ENCODE measurements at places on chromosomes 2 and 18.

- no peak for DNase-seq
These were observed 17.9 kb downstream of the PLEKHA3 start for GRCh38 chr2:178498137-178498536.

DNA sequence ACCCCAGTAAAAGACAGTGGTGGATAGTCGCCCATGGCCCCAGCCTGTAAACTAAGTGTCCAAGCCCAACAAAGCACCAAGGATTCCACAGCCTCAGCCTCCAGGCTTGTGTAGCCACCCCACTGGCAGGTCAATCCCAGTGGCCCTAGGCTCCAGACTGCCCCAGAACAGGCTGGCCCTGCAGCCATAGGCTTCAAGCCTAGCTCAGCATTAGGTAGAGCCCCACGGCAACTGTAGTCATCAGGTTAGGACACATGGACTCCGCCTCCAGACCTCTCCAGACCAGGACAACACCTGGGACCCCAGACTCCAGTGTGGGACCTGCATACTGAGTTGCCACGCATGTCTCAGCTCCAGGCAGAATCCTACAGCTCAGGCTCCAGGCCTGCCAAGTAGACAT is 1590.6 kb upstream of the DDX18 start:
- DNase-seq, result no peak

GRCh38 chr2:26786207-26787028 is 562 bp downstream of the CENPA start:
- DNase-seq, result no peak

DNA sequence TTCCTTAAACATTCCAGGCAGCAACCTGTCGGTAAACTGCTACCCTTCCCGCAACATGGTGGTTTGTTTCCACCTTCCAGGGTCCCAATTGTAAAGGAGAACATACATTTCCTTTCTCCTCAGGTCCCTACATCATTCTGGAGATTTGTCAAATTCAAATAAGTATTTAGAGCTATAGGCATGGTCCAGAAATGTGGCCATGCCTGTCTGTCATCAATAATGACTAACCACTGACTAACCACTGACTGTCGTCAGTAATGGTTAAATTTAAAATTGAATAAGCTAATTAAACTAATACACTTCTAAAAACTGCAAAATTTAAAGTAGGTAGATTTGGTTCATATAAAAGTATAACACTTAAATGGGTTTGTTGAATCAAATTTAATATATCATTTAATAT is 984.0 kb upstream of the SLC39A10 start:
- DNase-seq, result no peak

DNA sequence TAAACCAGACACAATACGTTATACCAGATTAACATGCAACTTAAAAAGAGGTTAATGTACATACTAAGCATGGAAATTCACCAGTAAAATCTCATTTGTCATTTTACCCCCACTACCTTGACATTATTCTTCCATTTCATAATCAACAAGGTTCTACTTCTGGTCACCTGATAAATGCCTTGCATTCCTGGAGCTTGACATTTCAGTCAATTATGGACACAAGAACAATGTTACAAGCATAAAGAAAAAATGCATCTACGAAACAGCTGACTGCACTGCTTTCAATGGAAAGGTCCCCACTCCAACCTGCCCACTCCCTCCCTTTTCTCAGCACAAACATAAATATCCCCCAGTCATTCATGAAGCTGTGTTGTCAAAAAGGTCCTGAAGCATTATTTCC is 31.4 kb downstream of the ARL5A start:
- no peak for DNase-seq

DNA sequence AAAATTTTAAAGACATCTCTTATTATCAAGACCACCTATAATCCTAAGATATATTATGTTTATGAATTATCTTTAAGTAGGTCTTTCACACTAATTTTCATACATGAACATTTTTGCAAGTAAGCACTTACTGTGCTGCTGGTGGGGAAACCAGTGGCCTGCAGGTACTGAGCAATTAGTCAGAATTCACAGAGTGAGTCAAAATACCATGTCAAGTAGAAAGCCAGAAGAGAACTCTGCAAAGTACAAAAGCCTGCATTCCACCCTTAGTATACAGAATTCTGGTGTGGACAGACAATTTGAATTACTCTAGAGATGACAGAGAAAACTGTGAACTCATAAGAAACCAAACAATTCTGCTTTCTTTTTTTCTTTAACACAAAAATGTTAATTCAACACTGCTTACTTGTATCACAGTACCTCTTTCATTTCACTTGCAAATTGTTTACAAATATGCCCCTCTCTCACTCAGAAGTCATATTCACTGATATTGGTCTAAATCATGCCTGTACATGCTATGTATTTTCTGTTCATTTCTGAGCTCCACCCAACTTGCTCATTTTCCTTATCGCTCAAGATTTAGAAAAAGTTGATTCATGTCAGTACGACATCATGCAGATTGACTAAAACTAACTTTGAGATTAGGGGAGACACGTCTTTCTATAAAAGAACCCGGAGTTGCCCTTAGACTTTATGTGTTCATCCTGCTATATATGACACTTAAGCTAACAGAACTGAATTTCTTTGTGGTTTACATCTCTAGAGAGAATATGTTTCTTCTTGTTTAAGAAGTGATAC is 182.9 kb downstream of the IKZF2 start:
- DNase-seq, result no peak

GRCh38 chr2:221254299-221254698 is 317.8 kb downstream of the EPHA4 start:
- DNase-seq, result no peak

GRCh38 chr2:16318051-16318450 is 347.6 kb downstream of the CYRIA start:
- no peak for DNase-seq

DNA sequence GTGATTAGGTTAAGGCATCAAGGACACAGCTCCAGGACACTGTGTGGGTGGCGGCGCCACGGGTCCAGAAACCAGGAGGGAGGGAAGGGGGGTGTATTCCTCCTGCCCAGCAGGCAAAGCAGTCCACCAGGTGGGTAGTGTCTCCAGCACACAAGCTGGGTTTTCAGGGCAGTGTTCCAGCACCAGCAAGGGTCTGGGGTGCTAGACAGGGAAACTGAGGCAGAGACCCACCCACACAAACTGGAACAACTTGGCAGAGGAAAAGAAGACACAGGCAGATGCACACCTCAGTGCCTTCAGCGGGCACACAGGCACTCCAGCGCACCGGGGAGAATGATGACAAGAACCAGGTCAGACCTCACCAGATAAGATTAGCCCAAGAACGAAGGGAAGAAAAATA is 28.4 kb upstream of the GNAL start:
- DNase-seq, result no peak

DNA sequence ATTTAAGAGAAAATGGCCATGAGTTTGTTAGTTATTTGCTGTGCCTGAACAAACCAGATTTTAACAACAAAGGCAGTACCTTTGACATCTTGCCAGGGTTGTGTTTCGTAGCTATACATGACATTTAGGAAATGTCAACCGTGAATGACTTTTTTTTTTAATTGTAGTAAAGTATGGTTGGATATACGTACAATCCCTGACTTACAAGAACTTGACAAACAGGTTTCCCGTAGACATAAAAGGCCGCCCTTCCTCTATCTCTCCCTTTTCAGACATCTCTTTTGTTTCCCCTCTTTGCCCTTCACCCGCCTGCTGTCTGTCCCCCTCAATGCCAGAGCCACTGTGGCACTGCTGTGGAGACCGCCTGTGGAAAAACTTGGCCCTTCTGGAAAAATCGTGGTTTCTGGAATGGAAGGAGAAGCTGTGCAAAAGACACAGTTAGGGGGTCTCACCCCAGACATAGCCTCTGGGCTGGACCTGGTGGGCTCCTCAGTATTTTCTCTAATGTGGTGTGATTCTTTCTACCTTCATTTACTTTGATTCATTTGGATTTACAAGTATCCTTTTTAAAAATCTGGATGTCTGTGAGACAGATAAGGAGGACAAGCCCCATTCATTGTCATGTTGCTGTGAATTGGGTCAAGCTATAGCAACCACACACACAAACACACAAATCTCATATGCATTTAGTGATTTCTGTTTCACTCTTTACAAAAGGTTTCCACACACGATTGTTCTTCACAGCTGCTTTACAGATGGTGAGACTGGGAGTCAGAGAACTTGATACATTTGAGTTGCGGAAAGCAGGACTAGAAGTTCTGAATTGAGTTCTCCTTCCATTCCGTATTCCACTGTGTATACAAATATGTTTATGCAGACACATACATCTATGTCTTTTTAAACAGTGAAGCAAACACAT is 48.6 kb downstream of the SPATS2L start:
- DNase-seq, result no peak

- DNase-seq, result no peak
These were observed 109.2 kb downstream of the TMEM18 start for GRCh38 chr2:567865-568638.

DNA sequence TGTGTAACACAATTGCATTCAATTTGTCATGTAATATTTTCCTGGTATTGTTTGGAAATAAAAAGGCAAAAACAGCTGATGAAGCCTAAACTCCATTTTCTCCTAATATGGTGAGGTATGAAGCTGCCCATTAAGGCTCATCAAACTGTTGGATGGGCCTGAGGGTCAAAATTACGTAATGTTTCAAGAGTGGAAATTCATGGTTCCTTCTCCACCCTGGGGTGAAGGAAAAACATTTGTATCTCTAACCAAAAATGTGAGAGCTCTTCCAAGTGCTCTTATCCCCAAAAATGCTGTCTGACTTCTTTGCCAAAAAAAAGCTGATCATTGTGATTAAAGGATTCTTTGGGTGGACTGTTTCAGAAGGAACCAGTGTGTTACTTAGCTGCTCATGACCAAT is 91.8 kb downstream of the ARHGAP28 start:
- DNase-seq, result no peak

DNA sequence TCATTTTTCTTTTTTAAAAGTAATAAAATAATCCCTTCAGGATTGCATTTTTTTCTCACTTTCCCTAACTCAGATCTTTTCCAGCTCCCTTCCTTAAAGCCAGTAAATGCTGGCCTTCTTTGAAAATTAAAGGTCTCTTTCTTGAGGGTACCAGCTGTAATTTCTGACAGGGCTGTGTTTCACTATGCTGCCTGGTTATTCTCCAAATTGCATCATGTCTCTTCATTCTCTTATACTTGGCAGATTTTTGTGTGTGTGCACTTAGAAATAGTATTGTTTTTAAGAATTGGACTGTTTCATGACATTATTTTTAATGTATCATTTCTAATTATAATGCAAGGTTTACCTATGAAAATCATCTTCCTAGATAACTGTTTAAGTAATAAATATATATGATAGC is 72.0 kb upstream of the EPB41L5 start:
- DNase-seq, result no peak

DNA sequence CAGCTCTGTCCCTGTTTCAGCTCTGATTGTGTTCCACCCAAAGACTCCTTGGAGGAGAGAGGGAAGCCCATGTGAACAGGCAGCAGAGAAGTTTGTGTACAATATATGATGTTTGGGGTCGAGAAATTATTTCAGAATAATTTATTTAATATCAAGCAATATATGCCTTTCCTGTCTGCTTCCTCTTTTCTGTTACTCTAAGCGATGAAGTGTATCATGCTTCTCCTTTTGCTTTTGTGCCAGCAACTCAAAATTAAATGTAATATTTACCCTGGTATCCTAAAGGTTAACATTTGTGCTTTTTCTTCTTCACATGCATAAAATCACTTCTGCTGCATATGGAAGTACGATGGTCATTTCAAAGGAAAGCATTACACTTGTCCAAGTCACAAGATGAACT is 2.4 kb upstream of the NTSR2 start:
- no peak for DNase-seq

GRCh38 chr2:74707837-74708236 is 53.8 kb downstream of the SEMA4F start:
- DNase-seq, result no peak

DNA sequence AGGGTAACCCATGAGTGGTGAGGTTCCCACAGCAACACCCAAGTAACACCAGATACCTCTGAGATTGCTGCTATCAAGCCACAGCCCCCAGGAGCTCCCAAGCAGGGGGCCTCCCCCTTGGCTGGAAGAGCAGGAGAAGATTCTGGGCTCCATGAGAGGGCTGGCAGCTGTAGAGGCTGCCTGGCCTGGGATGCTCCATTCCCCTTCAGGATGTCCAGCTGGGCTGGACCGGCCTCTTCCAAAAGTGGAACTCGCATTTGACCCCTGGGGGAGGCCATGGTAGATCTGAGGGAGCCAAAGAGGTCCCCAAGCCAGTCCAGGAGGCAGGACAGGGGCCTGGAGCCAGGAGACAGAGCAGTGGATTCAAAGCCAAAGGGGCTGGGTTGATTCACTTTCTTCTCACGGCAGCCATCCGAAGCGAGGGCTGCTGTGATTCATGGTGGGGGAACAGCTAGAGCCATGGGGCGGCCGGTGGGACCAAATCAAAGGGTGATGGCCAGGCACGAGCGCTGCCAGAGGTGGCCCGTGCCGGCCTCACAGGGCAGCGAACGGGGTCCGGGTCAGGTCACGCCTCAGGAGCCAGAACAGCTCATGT is 95.3 kb upstream of the ID2 start:
- DNase-seq, result no peak

DNA sequence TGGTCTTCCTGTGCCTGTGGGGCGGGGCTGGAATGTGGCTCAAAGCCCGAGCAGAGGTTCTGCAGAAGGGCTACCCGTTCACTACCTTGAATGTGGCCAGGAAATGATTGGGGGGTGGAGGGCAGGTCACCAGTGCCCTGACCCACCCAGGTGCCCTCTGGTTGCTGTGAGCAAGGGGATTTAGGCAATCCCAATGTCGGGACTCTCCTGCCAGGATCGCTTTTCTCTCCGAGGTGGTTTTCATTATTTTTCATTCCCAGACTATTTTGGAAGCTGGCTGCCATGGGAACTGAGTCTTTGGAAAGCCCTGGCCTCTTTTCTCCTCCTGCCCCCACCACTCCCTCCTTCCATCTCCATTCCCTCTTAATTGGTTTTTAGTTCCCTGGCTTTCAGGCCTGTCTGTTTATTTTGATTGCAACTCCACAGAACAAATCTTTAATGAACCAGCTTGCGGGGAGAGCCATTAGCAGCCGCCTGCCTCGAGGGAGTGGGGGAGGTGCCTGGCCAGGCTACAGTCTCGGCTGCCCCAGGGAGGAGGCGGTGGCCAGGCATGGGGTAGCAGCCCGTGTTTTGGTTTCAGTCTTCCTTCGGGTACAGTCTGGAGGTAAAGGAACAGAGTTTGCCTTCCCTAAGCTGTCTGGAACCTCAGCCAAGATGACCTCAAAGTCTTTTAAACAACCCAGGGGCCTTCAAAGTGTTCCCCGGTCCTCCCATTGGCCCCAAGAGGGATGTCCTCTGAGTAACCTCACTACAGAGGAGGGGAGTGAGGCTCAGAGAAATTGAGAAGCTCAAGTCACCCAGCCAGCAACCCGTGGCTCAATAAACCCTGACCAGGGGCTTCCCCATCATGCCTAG is 114.4 kb upstream of the HAAO start:
- no peak for DNase-seq

DNA sequence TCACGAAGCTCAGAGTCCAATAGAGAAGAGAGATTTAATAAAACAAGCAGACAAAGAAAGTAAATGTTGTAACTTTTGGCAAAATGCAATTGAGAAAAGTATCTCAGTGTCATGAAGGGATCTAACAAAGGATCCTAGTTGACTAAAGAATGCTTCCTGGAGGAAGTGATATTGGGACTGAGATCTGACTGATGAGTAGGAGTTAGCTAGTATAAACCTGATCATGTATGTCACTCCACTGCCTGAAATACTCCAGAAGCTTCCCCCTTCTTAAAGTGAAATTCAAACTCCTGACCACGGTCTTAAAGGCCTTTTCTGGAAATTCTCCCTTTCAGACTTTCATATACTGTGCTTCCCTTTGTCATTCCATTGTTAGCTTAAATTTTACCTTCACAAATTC is 1102.4 kb upstream of the ZEB2 start:
- no peak for DNase-seq

- DNase-seq, result no peak
These were observed 170.4 kb upstream of the CWC22 start for GRCh38 chr2:180177534-180177933.

GRCh38 chr2:167929484-167929883 is 317.9 kb downstream of the STK39 start:
- no peak for DNase-seq

Data from stimulated activated CD4-positive, alpha-beta T cell treated with anti-CD3 and anti-CD28 coated beads, Interleukin-12 subunit alpha, Interleukin-12 subunit beta, amount 100 ng/mL, for 48 hours (primary cell).